ENCODE measurements at places on chromosomes 12 and 14.
A peak's percentile ranks its signal among the peaks of the same experiment; 100 is the strongest.

DNA sequence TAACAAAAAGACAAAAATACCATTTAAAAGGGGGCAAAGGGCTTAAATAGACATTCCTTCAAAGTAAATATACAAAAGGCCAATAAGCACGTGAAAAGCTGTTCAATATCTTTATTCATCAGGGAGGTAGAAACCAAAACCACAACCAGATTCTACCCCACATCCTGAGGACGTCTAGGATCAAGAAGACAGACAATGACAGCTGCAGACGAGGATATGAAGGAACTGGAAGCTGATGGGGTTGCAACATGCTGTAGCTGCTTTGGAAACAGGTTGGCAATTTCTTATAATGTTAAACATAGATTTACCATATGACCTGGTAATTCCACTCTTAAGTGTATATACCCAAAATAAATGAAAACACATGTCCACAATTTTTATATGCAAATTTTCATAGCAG, 85.1 kb upstream of the C14orf180 start:
- no peak for DNase-seq

DNA sequence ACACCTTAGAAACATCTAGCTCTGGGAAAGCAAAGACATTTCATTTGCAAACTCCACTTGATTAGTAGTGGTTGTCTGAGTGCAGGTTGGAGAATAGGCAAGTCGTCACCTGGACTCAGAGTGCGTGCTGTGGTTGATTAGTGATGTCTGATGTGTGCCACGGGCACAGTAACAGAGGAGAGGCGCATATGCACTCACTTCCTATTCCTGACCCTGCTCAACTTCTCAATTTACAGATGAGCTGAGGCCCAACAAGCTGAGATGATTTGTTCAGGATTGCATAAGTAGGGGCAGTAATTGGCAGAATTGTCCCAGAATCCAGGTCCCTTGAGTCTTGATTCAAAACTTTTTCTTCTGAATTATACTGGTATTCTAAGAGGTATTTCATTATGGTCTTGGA, 44.9 kb downstream of the ADCK1 start:
- DNase-seq: peak; percentile 4

DNA sequence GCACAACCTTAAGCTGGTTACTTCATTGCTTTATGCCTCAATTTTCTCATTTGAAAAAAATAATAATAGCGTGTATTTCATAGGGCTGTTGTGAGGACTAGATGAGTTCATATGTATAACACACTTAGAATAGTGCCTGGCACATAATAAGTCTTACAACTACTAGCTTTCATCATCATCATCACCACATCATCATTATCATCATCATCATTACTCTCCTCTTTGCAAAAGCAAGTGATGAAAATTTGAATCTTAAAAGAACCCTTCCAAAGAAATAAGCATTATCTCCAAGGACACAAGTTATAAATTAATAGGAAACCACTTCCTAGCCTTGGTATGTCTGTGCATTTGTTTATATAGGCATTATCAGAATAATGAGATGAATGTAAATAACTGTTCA, 117.0 kb downstream of the ST8SIA1 start:
- no peak for DNase-seq

- DNase-seq: peak; percentile 95
Measured at GRCh38 chr12:27549801-27550652, 26.0 kb downstream of the PPFIBP1 start.

- peak; percentile 95 for DNase-seq
Measured at GRCh38 chr12:77032406-77032805, 33.0 kb downstream of the E2F7 start.

- DNase-seq: no peak
Measured at GRCh38 chr12:54019924-54020590, 8.2 kb upstream of the HOXC6 start.

DNA sequence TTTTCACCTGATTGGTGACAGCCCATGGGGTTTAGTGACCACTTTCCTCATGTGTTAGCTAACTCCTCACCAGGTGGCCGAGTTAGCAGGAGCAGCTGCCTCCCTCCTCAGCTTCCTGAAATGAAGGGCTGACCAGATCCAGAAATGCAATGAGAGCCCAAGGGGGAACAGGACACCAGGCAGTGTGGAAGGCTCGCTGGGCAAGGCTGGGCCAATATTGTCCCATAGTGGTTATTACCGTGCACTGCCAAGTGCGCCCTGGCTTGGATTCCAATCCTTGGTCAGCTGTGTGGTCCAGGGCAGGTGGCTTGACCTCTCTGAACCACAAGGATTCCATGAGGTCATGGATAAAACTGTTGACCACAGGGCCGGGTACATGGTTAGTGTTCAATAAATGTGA, 3.6 kb upstream of the HSPB8 start:
- DNase-seq: no peak

DNA sequence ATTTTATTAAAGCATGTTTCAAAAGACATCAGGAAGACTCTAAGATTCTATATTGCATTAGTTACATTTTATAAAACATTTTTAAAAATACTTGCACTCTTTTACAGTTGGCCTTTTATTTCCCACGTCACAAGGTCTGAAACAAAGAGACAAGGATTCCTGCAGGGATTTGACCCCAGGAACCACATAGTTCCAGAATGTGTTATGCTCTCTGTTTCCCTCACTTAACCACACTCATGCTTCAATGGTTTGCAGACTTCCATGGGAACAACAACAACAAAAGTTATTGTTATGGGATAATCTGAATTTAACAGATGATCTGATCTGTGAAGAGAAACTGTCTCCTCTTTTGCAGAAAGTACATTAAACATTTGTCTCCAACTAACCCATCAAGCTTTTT, 104.3 kb upstream of the PPFIA2 start:
- DNase-seq: no peak

GRCh38 chr12:67651132-67651695, 2.7 kb downstream of the DYRK2 start:
- peak; percentile 17 for DNase-seq

- peak; percentile 40 for DNase-seq
Measured at GRCh38 chr12:132506328-132507160, 16.6 kb downstream of the FBRSL1 start.

DNA sequence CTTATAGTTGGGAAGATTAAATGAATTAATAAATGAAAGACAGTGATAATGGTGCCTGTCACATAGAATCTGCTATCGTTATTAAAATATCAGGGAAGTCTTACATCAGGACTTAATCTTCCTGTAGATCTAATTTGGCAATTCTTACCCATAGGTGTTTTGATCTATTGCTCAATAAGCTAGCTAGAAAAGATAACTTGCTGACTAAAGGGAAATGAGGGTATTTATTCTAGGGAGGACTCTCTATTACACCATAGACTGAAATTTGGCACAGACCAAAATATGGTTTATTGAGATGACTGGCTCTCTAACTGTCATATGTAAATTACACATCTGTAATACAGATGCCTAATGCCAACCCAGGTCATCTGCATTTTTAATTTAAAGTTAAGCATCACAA, 11.5 kb downstream of the HAL start:
- DNase-seq: no peak

- no peak for DNase-seq
Measured at GRCh38 chr12:75550401-75551240, 39.2 kb upstream of the KRR1 start.

DNA sequence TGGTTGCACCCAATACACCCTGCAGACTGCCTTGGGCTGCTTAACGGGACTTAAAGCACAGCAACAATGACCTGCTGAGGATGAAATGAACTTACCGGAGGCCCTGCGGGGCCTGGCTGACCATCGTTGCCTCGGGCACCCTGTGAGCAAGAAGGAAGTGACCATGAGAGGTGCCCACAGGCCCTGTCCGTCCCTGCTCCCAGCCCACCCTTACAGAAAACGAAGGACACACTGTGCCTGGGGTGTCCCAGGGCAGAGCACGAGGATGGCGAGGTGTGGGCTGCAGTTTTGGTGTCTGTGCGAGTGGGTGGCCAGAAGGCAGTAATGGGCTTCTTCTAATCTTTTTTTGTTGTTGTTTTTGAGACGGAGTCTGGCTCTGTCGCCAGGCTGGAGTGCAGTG, 14.6 kb downstream of the COL2A1 start:
- no peak for DNase-seq

- DNase-seq: no peak
Measured at GRCh38 chr14:78737116-78737515, 566.9 kb downstream of the NRXN3 start.

DNA sequence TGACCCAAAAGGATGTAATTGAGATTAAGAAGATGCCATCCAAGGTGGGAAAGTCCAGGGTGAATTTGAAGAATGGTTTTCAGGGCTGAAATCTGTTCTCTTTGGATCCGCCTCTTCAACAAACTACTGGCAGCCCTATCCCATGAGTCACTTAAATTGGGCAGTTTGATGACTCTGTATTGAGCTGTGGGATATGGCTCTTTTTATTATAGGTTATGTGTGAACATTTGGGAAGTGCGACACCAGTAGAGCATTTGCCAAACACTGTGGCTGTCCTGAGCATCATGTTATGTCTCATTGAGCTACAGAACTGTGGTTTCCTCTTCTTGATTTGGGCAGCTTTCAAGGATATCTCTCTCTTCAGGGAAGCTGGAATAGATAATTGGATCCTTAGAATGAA, 22.3 kb downstream of the IFT43 start:
- DNase-seq: no peak

DNA sequence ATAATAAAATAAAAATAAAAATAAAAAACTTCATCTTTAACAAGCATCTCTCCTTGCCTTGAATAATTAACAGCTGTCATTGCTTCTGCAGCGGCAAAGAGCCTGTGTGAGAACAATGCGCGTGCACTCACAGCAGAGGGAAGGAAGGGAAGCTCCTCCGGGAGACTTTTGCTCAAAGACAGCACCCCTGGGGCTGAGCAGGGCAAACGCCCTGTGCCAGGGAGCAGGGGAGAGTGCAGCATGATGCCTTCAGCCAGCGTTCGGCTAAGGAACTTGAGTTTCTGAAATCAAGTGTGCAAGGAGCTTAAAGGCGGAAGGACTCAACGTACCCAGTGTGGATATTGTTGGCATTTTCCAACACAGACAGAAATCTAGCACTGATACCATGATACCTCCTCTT, 120.5 kb downstream of the RIMBP2 start:
- no peak for DNase-seq

- no peak for DNase-seq
Measured at GRCh38 chr12:15181017-15181683, 40.1 kb downstream of the RERG start.

DNA sequence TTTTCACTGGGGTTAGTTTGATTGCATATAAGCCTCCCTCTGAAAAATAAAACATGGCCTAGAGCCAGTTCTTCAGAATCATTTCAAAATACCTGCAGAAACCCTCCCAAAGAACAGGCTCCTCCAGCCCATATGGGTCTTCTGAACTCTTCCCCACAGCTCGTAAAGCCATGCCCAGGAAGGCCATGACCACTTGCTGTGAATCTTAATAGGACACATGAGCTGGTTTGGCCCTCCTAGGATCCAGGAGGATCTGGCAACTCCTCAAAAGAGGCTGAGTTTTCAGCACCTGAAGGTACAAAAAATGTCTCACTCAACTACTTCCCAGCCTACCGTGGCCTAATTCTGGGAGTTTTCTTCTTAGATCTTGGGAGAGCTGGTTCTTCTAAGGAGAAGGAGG, 2.4 kb downstream of the MYBPC1 start:
- DNase-seq: no peak

DNA sequence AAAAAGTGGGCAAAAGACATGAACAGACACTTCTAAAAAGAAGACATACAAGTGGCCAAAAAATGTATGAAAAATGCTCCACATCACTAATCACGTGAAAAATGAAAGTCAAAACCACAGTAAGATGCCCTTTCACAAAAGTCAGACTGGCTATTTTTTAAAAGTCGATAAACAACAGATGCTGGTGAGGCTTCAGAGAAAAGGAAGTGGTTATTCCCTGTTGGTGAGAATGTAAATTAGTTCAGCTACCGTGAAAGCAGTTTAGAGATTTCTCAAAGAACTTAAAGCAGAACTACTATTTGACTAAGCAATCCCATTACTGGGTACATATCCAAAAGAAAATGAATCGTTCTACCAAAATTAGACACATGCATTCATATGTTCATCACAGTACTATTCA, 237.0 kb downstream of the KIF21A start:
- no peak for DNase-seq

DNA sequence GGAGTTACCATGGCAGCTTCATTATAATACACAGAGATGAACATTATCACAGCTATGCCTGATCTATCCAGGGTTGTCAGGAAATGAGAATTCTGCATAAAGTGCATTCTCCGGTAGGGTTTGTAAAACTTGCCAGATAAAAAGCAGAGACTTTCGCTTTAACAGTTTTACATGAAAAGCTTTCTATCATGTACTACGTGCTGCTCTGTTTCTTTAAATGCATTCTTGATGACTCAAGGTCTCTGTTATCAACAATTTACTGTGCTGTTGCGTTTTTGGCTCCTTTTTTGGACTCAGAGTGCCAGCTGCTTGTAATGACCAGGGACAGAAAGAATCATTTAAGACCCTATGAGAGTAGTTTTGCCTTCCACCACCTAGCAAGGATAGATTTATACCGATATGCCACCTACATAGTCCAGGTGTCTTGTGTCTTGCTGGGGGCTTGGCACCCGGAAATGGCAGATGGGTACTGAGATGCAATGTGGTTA, 371.2 kb downstream of the BTG1 start:
- DNase-seq: no peak

DNA sequence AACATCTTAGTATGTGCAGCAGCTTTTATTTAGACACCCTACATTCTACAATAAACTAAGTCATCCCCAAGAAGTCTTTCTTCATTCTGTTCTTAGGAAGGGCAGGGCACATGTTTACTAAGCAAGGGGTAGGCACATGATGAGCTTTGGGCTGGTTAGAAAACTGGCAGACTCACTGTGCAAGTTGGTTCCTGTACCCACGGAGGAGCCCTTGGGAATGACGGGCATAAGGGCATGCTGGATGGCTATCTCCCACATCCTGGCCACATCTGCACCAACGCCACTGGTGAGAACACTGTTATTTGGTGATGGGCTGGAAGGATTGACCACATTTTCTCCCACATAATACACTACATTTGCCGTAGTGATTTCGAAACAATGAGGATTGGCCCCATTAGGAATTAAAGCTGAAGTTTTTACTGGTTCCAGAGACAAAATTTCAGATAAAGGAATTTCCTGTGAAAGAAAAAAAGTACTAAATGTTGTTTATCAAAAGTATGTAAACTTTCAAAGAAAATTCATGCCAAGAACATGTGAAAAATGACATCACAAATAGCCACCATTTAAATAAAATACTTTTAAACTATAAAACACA, 297.0 kb downstream of the PRKD1 start:
- peak; percentile 4 for DNase-seq

- peak; percentile 42 for DNase-seq
Measured at GRCh38 chr12:55700255-55701018, 7.3 kb downstream of the ITGA7 start.

DNA sequence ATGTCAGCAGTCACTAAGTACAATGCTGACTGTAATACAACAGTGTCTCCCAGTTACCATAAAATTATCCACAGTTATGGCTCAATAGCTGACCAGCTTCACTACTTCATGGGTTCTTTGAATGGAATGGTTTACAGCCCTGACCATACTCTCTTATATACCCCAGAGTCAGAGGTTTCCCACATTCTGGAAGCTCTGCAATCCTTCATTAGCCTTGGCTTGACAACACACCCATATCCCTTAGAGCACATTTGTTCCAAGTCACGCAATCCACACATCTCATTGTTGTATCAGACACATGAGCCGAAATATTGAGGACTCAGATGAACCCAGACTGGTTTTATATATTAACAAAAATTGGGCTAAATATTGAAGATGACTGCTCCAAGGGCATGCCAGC, 209.4 kb upstream of the PLXNC1 start:
- DNase-seq: no peak

- DNase-seq: no peak
Measured at GRCh38 chr14:93055651-93056115, 60.0 kb downstream of the ITPK1 start.
